ENCODE measurements at places on chromosomes 5 and 9.

DNA sequence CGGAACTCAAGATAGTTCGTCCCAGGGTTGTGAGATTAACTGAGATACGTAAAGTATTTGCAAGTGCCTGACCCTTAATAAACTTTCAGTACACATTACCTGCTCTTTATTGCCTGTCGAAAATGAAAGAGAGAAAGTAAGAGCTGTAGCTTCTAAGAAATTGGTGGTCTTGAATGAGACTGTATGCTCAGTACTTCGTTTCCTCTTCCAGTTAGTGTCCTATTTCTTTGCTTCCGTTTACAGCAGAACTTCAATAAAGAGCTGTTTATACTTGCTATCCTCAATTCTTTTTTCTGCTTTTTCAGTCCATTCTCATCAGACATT is 534 bp downstream of the SRFBP1 start:
- DNase-seq, result no peak

DNA sequence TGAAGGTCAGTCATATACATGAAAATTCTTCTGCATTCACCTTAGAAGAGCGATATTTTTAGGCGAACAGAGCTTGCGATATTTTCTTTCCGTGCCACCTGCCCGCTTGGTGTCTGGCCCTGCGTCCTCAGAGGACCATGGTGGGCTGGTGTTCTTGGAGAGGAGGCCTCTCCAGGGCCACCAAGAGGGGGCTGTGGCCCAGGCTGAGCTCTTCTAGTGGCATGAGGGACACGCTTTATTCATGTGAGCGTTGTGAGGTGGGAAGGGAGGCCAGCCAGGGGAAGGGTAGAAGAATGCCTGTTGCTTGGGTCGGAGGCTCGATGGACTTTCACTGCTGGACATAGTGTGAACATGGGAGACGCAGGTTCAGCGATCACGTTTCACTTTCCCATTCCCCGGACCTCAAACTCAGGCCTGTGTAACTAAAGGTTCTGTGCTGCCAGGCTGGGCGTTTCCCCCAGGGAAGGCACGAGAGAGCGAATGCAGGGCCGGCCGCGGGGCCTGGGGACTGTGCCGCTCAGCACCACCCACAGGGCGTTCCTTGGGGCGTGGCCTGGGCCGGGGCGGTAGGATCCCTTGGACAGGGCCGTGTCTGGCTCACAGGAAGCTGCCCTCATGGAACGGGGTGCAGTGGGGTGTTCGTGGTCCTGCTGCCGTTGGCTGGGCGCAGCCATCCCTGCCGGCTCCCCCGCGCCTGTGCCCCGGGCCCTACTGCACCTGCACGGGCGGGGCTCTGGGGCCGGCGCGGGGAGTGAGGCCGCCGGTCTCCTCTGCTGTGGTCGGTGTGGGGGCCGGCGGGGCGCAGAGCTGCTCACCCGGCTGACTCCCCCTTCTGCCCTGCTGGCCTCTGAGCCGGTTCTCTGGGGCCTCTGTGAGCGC is 40.7 kb upstream of the CLPTM1L start:
- peak; percentile 44 for DNase-seq

GRCh38 chr9:20604562-20604961 is 17.7 kb downstream of the MLLT3 start:
- DNase-seq, result peak; percentile 26

GRCh38 chr5:126138281-126138931 is 284.8 kb upstream of the GRAMD2B start:
- DNase-seq, result peak; percentile 84

- DNase-seq, result no peak
Observed at GRCh38 chr5:59500014-59500413, 393.5 kb downstream of the PDE4D start.

GRCh38 chr9:12363439-12363838 is 329.7 kb upstream of the TYRP1 start:
- no peak for DNase-seq

DNA sequence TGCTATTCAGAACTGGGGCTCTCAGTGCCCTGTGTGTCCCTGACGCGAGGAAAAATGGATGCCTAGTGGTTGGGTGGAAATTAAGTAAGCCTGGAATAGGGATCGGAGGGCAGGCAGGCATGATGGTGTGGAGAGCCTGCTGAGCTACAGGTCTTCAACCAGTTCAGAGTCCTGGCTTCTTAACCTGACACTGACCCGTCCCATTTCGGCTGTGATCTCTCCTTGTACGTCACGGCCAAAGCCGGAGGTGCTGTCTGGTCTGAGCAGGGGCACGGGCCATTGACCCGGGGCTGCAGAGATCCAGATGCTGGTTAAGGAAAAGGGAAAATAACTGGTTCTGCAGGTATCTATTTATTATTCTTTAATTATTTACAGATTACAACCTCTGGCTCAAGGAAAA is 27.9 kb downstream of the RHOBTB3 start:
- no peak for DNase-seq

DNA sequence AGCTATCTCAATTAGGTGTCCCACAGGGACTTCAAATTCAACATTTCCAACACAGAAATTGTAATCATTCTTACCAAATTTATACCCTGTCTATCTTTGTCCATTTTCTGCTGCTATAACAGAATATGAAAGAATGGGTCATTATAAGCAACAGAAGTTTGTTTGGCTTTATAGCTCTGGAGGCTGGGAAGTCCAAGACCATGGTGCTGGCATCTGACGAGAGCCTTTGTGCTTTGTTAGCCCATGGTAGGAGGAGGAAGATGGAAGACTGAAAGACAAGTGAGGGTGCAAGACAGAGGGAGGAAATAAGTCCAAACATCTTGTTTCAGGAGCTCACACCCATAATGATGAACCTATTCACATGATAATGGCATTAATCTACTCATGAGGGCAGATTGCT is 72.2 kb downstream of the CWC27 start:
- DNase-seq, result no peak

DNA sequence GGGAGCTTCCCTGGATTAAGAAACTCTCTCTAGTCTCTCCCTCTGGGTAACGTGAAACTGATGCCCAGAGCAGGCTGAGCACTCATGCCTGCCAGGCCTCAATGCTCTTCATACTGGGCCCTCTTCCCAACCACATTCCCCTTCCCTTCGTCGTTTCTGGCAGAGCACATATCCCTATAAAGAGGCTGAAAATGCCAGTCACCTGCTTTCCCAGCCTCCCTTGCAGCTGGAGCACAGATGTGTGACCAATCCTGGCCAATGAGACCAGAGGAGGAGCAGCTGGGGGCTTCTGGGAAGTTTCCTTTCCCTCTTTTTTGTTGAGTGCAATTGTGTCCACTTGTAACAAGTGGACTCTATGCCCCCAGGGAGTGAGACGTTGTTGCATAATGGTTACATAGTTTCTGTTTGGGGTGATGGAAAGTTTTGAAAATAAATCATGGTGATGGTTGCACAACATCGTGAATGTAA is 30.2 kb upstream of the SMIM23 start:
- no peak for DNase-seq

- no peak for DNase-seq
Observed at GRCh38 chr5:113293975-113294310, 140.8 kb downstream of the TSSK1B start.

GRCh38 chr9:91992461-91993041 is 42.5 kb upstream of the ROR2 start:
- peak; percentile 88 for DNase-seq

GRCh38 chr5:149747141-149747832 is 17.2 kb downstream of the PPARGC1B start:
- no peak for DNase-seq

GRCh38 chr9:68750255-68750654 is 45.2 kb downstream of the PIP5K1B start:
- no peak for DNase-seq

DNA sequence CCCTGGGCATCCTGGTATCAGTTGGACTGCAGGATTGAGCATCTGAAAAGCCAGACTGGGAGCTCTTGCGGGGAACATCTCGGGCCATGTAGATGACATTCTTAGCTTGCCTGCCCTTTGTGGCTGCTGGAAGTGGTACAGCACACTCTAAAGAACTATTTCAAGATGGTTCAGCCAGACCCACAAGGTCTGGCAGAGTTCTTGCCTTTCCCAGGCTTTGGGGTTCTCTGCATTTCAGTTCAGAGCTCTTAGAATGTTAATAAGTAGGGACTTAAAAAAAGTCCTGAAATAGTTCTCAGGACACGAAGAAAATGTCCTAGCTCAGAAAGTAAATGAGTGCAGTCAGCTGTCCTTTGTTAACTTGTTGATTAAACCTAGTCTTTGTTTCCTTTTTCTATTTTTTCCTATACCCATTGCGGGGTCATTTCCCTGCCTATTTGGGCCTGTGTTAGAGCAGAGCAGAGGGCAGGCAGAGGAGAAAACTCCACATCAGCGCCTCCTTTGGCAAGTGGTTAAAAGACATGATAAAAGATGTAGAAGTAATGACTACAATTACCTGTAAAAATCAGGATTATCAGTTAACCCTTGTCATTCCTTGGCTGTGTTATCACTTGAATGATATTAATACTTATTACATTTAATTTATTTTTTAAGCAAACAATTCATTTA is 291.5 kb downstream of the ZSWIM6 start:
- DNase-seq, result no peak

GRCh38 chr9:69073103-69073502 is 37.6 kb downstream of the FXN start:
- no peak for DNase-seq

- no peak for DNase-seq
Observed at GRCh38 chr9:122016744-122017143, 76.4 kb downstream of the TTLL11 start.

- no peak for DNase-seq
Observed at GRCh38 chr5:102278231-102278630, 17.9 kb downstream of the SLCO4C1 start.

- no peak for DNase-seq
Observed at GRCh38 chr9:126561582-126561981, 52.1 kb upstream of the LMX1B start.

- no peak for DNase-seq
Observed at GRCh38 chr9:21481470-21482056, 550 bp downstream of the IFNE start.

DNA sequence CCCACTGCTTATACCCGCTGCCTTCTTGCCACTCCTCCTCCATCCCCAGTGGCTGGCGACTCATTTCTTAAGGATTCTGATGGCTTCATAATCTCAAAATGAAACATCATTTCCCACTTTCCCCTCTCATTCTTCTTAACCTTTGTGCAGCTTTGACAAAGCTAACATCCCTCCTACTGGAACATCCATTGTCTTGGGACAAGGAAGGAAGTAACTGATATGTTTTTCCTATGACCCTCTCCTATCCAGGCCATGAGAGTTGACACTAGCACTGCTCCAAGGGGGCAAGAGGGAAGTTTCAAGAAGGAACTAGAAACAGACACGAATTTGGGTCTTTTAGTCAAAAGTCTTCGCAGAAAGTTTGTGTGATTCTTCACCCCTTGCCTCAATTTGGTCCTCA is 71.7 kb upstream of the SNX2 start:
- no peak for DNase-seq

- no peak for DNase-seq
Observed at GRCh38 chr9:27485158-27485557, 38.9 kb upstream of the IFNK start.

GRCh38 chr5:125372694-125373631 is 626.5 kb upstream of the ZNF608 start:
- peak; percentile 82 for DNase-seq

GRCh38 chr9:21782205-21782604 is 20.2 kb upstream of the MTAP start:
- no peak for DNase-seq

DNA sequence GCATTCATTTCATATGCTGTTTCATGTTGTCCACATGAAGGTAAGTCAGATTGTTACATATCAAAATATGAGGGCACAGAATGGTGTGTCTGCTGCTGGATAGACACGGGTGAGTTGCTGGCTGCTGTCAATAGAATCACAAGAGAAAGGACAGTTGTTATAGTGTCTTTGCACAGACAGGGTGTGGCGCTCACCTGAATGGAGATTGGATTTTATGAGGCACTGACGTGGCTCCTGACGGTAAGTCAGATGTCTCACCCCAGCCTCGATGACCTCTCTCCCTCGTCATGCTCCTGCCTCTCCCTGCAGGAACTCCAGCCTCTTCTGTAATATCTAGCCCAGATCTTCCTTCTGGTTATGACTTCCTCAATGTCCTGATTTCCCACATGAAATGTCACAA is 75.4 kb upstream of the SELENOP start:
- DNase-seq, result no peak

GRCh38 chr5:74275171-74275992 is 365.1 kb downstream of the ENC1 start:
- DNase-seq, result peak; percentile 37

GRCh38 chr9:17900606-17901005 is 321.7 kb downstream of the SH3GL2 start:
- no peak for DNase-seq

DNA sequence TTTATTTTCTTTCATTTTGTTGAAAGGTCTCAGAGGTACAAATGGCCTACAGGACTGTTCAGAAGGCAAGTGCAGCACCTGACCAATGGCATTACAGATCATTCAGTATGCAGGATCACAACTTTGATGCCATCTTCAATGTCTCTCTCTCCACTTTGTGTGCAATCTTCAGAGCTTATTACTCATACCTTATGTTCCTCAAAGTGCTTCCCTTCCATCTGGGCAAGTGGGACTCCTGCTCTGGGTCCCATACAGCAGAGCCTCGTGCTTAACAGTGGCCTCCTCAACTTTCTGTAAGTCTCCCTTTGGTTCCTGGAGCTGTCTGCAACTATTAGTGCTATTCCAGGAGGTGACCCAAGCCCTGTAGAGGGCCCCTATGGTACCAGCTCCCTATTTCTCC is 358.4 kb upstream of the RPS23 start:
- DNase-seq, result no peak

- no peak for DNase-seq
Observed at GRCh38 chr5:94849324-94849723, 230.9 kb downstream of the SLF1 start.

DNA sequence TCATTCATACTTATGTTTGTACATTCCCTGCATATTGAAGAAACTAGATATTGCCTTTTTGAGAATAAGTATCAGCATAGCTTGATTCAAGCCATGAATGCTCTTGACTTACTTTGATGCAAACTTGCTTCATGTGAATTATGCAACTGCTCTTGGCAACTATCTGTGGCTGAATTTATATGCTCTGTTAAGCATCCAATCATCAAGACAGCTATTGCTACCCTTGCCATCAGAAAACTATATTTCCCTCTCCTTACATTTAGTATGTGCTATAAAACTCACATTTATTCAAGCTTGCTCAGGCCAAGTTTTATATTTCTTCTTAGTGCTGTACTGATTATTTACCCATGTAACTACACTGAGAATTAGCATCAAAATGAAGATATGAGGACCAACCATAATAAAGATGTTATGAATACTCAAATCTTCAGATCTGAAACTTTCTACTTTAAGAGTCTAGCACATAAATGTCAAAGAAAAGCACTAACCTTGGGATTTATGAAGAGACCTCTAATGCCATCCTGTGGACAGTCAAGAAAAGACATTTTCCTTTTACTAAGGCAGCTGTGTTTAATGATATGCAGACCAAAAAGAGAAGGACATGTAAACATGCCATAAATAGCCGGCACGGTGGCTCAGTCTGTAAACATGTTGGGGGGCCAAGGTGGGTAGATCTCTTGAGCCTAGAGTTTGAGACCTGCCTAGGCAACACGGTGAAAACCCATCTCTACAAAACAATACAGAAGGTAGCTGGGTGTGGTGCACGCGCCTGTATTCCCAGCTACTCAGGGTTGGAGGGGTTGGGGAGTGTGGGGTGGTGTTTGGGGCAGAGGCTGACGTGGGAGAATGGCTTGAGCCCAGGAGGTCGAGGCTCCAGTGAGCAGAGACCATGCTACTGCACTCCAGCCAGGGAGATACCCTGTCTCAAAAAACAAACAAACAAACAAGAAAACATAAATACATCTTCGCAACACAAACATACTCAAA is 267.0 kb upstream of the TYRP1 start:
- peak; percentile 29 for DNase-seq

Measured in fibroblast of skin of back (primary cell).